Left ventricle myocardium superior (tissue), 1 donor: ENCODE measurements at places on chromosomes 5 and 9. TPM values are rescaled to one million over a fixed set of nuclear protein-coding genes. Genes with fewer than 3 reads are reported as not detected.

The CD74 gene
- total RNA-seq, result 341 TPM

The UBTD2 gene
- 8.7 TPM for total RNA-seq

The MYOT gene
- 8.7 TPM for total RNA-seq

The MYOZ3 gene
- 3.2 TPM for total RNA-seq

The ITK gene
- total RNA-seq, result 0.99 TPM

The SPINK13 gene
- total RNA-seq, result not detected

The UNC5A gene
- 0.22 TPM for total RNA-seq

The ORM2 gene
- not detected for total RNA-seq

The JAK2 gene
- total RNA-seq, result 21.5 TPM

The DCAF10 gene
- total RNA-seq, result 20.5 TPM

The DBH gene
- total RNA-seq, result not detected

The STC2 gene
- total RNA-seq, result 6.8 TPM

The SYK gene
- total RNA-seq, result 5.1 TPM

The SLC27A4 gene
- 19.4 TPM for total RNA-seq

The SLC25A51 gene
- total RNA-seq, result 23.0 TPM

The SHC3 gene
- total RNA-seq, result 0.59 TPM

The GLDC gene
- total RNA-seq, result not detected

- DNase-seq, result no peak
Observed at GRCh38 chr5:497090-497700, 27.1 kb downstream of the SLC9A3 start.

- DNase-seq, result no peak
Observed at GRCh38 chr5:56456002-56456401, 222.9 kb upstream of the ANKRD55 start.

- DNase-seq, result peak; percentile 76
Observed at GRCh38 chr9:90801241-90801972, at the start of gene SYK. Gene SYK (plus strand): TSS chr9:90801819. CDS start chr9:90843899, 42,080 bp downstream.

GRCh38 chr9:79708541-79708940 is 136.8 kb downstream of the TLE4 start:
- no peak for DNase-seq

GRCh38 chr5:93674866-93675459 is 66.4 kb downstream of the POU5F2 start:
- DNase-seq, result no peak

- no peak for DNase-seq
Observed at GRCh38 chr9:17719053-17719452, 140.2 kb downstream of the SH3GL2 start.

GRCh38 chr5:57592236-57592635 is 109.6 kb upstream of the ACTBL2 start:
- DNase-seq, result no peak

DNA sequence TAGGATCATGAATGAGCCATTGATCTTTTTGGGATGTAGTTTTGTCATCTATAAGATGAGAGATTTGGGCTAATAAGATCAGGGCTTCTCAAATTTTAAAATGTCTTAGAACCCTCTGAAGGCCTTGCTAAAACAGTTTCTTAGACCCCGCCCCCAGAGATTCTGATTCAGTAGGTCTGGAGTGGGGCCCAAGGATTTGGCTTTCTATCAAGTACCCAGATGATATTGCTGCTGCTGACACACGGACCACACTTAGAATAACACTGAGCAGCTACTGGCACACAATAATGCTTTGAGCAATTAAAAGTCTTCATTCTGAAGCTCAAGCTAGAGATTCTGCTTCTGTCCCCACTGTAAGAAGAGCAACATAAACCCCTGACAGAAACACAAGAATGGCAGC is 216.7 kb downstream of the SMARCA2 start:
- no peak for DNase-seq

- DNase-seq, result no peak
Observed at GRCh38 chr5:120991569-120991968, 527.5 kb downstream of the PRR16 start.

- no peak for DNase-seq
Observed at GRCh38 chr9:84966876-84967830, 297.6 kb downstream of the NTRK2 start.

DNA sequence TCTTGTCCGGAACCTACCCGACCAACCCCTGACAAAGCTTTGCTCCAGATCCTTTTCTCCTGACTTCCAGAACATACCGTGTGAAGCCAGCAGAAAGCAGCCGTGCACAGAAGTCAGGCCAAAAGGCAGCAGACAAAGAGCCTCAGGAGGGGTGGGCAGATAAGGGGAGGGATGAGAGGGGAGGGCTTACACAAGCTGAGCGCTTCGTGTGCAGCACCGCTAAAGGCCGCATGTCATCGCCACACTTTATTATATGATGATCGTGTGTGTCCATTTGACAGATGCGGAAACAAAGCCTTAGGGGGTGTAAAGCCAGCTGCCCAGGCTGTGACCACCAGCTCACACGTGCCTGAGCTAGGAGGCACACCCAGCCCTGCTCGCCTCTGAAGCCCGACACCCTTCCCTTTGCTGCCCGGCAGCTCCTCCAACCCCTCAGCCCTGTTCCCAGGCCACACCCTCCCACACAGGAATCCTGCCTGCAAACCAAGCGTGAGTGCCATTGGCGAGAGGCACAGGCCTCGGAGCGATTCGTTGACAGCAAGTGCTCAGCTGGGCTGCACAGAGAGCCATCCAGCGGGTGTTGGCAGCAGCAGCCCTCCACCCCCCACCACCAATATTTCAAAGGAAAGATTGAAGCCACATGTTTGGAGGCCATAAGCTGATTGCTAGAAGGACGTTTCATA is 170.5 kb upstream of the SMIM23 start:
- DNase-seq, result peak; percentile 70

DNA sequence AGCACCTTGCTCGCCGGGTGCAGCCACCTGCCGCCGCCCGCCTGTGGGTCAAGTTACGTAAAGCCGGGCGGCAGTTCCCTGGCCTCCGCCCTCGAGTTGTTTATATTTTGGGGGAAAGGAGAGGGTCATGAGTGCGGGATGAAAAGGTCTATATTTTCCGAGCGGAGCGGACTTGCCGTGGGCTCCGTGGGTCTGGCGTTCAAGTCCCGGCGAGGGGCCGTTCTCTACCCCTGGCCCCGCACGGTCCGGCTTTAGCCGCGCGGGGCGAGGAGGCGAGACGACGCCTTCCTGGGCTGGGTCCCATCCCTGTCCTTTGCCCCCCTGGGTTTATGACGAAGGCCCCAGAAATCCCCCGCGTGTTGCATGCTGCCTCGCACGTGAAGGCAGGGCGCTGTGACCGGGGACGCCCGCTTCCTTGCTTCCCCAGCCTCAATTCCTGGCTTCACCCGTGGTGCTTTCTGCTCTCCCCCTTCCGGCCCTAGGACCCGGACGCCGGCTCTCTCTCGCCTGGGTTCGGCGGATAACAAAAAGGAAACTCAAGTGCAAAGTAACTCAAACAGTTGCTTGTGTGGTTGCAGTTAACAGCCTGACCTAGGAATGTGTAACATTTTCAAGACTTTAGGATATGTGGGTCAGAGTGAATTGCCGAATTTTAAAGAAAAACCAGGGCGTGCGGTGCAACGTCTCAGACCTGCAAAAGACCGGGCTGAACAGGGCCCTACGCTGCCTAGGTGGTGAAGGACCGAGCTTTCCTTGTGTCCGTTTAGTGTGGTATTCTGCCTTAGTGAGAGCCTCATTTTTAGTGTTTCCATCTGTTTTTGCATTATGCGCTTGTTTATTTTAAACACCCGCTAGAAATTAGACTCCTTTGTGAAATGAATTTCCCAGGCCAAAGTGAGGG is 810 bp downstream of the VPS13A start:
- peak; percentile 65 for DNase-seq

- DNase-seq, result no peak
Observed at GRCh38 chr5:82676661-82677060, 398.5 kb upstream of the RPS23 start.

GRCh38 chr9:105157171-105157583 is 87.3 kb upstream of the SLC44A1 start:
- DNase-seq, result peak; percentile 65

DNA sequence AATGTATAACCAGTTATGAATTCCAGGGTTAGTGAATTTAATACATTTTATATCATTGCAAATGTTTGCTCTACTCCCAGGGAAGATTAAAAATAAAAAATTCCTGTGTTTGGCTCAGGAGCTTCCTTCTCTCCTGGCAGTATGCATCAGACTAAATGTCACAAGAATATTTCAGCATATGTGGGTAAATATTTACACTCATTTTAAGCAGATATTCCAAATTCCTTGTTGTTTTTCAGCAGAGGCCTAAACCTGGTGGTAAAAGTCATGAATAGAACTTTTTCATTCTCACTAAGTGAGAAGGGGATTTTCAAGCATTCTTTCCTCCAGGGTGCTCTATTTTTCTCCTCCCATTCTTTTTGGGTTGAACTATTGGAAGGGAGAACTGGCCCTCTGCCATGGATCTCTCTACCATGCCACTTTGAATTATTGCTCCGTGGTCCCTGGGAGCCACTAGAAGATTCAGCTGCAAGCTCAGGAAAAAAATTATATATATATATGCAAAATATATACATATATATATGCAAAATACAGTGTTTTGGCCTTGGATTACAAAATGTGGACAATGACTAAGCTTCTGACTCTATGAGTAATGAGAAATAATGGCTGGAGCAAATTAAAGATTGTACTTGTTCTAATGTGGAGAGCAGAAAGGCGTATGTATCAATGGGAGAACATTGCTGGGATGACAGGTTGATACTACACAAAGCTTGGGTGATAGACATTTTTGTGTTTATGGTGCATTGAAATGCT is 180.6 kb upstream of the PAPPA start:
- no peak for DNase-seq

- no peak for DNase-seq
Observed at GRCh38 chr5:6715271-6715670, 2.0 kb downstream of the TENT4A start.

GRCh38 chr9:137664676-137665075 is 45.9 kb downstream of the EHMT1 start:
- no peak for DNase-seq

GRCh38 chr9:2817999-2818803 is 25.7 kb downstream of the PUM3 start:
- DNase-seq, result no peak

GRCh38 chr5:15789642-15790041 is 289.7 kb downstream of the FBXL7 start:
- no peak for DNase-seq

DNA sequence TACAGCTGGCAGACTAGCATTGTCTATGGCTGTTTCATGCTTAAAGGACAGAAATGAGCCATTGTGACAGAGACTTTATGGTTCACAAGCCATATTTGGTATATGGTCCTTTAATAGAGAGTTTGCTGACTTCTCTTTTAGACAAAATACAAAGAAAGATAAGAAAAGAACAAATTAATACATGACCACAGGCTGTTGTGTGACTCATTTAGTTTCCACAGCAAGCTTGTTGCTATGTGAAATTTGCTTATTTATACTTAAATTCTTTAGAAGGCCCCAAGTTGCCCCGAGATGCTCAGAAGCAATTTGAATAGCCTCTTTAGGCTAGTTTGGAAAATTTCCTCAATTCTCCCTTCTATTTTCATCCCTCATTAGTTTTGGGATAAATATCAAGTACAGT is 315.3 kb upstream of the RPS23 start:
- DNase-seq, result no peak

DNA sequence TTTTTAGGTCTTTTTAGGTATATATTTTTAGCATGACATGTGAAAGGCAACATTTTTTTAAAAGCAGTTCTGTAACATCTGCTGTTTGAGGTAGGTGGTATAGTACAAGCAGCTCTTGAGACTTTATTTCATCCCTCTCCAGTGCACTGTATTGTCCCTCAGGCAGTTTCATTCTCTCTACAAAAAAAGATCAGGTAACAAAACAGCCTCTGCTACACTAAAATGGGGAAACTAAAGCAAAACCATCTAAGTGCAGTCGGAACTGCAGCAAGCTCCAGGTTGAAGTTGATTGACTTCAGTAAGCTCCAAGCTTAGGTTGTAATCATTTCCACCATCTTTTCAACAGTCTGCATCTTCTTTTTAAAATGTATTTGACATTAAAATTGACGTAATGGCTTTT is 195.6 kb downstream of the DEPDC1B start:
- DNase-seq, result no peak

DNA sequence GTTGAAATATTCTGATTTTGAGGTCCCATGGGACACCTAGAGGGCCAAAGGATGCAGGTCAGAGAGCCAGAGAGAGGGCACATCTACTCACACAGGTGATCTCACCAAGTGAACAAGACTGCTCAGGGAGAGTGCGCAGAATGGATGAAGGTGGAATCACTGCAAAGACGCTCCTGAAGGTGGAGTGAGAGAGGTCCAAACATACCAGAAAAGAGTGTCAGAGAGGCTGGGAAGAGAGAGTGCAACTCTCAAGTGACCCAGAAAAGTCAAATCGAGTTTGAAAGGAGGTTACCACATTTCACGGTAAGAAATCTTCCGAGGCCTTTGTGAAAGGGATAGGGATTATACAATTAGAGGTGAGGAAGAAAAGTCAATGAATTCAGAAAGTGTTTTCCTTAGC is 173.4 kb downstream of the EPB41L4A start:
- DNase-seq, result no peak

DNA sequence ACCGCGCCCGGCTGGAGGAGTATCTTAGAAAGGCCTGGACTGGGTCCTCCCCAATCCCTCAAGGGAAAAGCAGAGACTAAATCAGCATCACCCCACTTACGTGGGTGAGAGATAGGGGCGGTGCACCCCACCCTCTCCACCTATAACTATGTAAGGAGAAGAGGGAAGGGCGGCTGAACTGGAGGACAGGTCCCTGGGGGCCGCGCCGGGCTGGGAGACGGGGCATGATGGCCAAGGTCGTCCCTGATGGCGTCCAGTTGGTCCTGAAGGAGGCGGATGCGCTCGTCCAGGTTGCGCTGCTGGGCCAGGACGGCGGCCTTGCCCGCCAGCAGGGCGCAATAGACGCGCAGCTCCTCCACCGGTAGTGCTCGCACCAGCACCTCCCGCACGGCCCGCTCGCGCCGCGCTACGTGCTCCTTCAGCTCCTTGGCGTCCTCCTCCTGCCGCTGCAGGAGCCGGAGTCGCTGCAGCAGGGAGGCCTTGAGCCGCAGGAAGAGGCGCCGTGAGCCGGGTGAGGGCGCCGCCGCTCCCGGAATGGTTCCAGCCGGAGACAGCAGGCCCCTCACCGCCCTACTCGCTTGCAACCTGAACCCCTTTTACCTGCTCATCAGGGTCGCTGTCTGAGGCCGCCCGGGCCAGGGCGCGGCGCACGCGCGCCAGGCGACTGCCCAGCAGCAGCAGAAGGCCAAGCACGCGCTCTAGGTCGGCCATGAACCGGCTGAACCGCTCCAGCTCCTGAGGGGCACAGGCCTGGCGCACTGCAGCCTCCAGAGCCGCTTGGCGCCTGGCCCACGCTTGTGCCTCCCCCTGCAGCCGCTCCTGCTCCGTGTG is 7.6 kb downstream of the SHROOM1 start:
- DNase-seq, result peak; percentile 43

GRCh38 chr9:97943308-97943855 is 5.4 kb upstream of the HEMGN start:
- DNase-seq, result no peak

DNA sequence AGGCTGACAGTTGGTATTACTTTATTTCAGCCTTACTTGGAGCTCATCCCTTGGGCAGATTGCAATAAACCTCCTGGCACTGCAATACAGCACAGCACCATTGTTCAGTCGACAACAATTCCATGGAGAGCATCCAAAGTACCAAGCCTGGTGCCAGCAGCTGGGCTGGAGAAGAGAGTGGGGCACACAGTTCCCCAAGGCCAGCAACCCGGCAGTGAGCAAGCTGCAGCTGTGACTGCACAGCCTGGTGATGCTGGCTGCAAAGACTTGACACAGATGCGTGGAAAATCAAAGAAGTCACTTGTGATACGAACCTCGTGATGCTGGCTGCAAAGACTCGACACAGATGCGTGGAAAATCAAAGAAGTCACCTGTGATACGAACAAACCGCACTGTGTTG is 125.4 kb downstream of the ATPSCKMT start:
- peak; percentile 65 for DNase-seq
